ENCODE measurements at places on chromosomes 1 and 21.

- DNase-seq, result no peak
Observed at GRCh38 chr1:7810395-7810794, 26.3 kb downstream of the PER3 start.

- DNase-seq, result no peak
Observed at GRCh38 chr1:247474367-247474766, 16.5 kb upstream of the OR2B11 start.

DNA sequence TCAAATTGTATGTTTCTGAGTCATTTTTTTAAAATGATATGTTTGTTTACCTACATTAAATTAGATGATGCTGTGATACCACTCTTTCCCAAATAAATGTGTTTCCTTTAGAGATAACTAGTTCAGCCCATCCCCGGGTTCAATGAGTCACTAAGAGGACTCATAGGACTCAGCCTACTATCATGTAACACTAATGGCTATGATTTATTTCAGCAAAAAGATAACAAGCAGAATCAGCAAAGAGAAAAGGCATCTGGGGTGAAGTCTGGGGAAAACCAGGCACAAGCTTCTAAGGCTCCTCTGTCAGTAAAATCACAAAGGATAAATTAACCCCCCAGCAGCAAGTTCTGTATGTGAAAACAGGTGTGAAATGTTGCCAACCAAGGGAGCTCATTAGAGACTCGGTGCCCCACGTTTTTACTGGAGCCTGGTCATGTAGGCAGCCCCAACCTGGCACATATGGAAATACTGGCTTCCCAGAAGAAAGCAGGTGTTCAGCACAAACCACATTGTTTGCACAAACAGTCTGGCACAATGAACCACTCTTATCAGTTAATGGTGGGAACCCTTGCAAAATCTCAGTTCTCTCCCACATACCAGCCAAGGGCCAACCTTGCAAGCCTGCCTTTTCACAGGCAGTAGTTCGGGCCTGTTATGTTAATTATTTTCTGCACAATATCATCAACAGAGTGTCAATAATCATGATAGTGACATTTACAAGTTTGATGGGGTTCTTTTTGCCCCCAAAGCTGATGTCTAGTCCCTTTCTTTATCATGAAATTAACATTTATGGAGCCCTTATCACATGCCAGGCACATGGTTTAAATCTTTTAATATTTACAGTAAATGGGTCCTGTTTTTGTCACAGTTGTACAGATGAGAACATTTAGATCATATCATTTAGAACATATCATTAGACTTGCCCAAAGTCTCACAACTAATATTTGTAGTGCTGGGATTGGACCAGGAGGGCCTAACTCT is 23.1 kb upstream of the CNN3 start:
- no peak for DNase-seq

DNA sequence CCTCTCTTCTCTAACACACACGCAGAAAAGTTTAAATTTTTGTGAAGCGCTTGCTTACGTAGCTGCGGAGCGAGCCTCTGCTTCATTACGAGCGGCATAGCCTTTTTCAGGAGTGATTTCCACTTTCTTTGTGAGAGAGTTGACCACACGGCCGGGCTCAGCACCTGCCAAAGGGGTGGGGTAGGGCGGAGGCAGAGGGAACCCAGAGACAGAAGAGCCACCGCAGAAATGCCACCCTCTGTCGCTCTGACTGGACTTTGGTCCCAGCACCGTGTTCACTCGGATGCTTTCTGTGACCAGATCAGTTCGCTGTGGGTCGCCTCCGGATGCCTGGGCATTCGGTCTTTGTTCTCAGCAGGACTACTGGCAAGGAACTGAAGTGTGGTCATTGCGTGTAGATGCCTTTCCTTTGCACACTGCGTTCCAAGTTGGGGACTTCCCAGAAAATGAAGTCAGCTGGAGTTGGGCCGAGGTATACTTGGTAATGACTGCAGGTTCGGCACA is 883 bp downstream of the CHODL start:
- no peak for DNase-seq

- no peak for DNase-seq
Observed at GRCh38 chr1:177849130-177849529, 120.7 kb downstream of the SEC16B start.

GRCh38 chr1:35390600-35391494 is 122.3 kb downstream of the ZMYM4 start:
- no peak for DNase-seq

DNA sequence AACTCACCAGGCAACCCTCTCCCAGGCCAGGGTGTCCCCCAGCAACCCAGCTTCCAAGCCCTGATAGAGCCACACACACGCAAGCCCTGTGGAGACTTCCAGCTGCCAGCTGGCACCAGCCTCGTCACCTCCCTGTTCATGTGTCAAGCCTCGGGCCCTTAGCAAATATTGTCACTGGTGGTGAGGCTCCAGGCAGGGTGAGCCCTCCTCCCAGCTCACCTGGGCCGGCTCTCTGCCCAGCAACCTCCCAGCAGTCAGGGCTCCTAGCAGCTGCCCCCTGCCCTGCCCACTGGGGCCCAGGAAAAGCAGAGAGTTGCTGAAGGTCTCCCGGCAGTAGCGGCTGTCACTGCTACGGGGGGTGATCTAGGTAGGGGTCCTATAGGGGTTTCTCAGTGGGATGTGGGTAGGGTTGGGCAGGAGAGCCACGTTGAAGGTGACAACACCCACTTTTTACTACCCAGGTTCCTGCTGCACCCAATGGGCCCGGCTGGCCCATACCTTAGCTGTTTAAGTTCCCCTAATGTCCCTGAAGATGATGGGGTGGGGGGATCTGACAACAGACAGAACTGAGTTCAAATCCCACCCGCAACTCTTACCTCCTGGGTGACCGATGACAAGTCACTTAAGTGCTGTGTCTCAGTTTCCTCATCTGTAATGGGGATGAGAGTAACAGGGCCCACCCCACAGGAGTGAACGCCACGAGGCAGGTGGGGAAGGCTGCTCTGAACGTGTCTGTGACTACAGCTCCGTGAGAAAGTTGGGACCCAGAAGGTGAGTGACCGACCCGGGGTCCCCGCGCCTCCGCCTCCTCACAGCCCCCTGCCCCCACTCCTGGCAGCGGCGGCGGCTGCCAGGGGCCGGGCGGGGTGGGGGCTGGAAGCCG is 678 bp downstream of the TTC39A start:
- DNase-seq, result no peak

DNA sequence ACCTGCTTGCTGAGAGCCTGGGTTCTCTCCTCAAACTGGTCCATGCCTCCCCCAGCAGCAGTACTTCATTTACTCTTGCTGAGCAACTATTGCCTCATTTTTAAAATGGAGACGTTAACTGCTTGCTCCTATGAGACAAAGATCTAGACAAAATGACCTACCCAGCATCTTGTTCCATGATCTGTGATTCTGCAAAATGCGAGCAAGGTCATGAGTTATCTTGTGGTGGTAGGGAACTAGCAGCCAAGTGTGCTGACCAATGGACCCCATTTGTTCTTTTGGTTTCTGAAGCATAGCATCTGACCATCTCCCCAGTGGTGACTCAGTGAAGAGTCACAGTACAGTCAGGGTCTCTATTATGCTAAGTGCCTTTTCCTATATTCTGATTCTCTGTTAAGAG is 40.4 kb downstream of the TBX15 start:
- DNase-seq, result no peak

GRCh38 chr1:179754041-179754624 is 11.0 kb downstream of the FAM163A start:
- DNase-seq, result no peak

GRCh38 chr1:172397221-172397620 is 23.3 kb upstream of the C1orf105 start:
- no peak for DNase-seq

DNA sequence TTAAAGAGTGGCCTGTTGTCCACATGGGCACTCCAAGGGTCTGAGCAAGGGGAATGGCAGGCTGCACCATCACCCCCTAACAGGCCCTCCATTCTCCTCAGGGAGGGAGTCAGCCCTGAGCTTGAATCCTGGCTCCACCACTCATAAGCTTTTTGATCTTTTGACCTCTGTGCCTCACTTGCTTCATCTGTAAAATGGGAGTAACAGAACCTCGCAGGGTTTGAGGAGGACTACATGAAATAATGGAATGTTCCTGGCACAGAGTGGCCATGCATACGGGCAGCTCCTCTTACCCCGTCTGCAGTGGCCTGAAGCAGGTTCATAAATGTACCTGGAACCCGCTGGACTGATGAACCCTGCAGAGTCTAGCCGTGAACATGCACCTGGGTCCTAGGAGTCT is 2.1 kb upstream of the XKR8 start:
- DNase-seq, result no peak

- DNase-seq, result no peak
Observed at GRCh38 chr1:219490566-219490965, 122.3 kb downstream of the ZC3H11B start.

GRCh38 chr1:151939141-151939540 is 29.8 kb upstream of the THEM4 start:
- DNase-seq, result no peak

- no peak for DNase-seq
Observed at GRCh38 chr1:92503043-92503925, 16.6 kb upstream of the GFI1 start.

- DNase-seq, result no peak
Observed at GRCh38 chr1:16351456-16351993, 755 bp downstream of the FBXO42 start.

DNA sequence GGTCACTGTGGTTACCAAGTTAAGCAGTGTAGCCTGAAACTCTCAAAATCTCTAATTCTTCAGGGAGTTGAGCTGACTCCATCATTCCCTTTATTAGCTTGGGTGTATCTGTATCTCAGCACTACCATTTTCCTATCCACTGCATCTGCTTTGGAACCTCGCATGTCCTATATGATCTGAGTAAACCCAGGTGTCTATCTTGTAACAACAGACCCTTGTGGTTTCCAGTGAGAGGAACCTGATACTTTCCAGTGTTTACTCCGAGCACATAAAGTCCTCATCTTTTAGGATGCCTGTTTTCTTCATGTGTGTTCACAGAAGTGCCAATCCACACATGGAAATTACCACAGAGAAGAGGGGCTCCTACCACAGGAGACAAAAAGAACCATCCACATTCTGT is 650.4 kb downstream of the LMO4 start:
- no peak for DNase-seq

- no peak for DNase-seq
Observed at GRCh38 chr1:1407636-1408318, 684 bp upstream of the MRPL20 start.

GRCh38 chr1:239575113-239575512 is 188.7 kb downstream of the CHRM3 start:
- DNase-seq, result no peak

- no peak for DNase-seq
Observed at GRCh38 chr21:34274001-34274400, 89.8 kb upstream of the KCNE2 start.

GRCh38 chr1:85554630-85555327 is 25.8 kb upstream of the CCN1 start:
- DNase-seq, result no peak

DNA sequence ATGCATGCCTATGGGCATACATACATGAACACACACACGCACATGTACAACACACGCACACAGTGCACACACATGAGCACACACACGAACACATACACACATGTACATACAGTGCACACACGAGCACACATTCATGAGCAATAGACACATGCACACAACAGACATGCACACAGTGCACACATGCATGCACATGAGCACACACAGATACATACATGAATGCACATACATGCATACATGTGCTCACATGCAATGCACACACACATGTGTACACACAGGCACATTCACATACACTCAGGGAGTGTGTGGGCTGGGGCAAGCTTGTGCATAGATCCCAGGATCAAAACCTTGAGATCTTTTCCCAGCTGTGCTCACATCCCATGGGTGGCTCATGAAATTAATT is 18.9 kb downstream of the CRYAA start:
- peak; percentile 26 for DNase-seq

GRCh38 chr1:6577831-6578525 is 1.8 kb upstream of the ZBTB48 start:
- DNase-seq, result no peak

DNA sequence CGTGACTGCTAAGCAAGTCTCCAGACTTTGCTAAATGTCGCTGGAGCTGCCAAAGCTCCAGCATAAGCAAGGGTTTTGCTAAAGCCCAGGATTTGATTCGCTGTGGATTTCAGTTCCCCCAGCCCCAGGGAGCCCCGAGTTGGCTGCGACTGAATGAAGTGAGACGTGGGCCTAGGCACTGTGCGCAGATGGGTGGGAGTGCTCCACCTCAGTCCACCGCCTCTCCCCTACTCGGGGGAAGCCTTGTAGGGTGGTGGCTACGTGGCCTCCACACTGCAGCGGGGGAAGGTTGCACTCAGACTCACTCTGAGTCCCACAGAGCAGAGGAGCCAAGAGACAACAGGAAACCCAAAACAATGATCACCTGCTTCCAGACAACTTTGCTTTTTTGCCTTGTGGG is 397.8 kb upstream of the VAMP3 start:
- DNase-seq, result no peak

- DNase-seq, result no peak
Observed at GRCh38 chr1:238279694-238280380, 389.1 kb upstream of the ZP4 start.

Data from activated CD8-positive, alpha-beta memory T cell treated with anti-CD3 and anti-CD28 coated beads for 24 hours (primary cell).